ENCODE measurements at places on chromosomes 5 and 9.

GRCh38 chr9:130839132-130840111 is 4.4 kb downstream of the ABL1 start:
- DNase-seq = no peak

DNA sequence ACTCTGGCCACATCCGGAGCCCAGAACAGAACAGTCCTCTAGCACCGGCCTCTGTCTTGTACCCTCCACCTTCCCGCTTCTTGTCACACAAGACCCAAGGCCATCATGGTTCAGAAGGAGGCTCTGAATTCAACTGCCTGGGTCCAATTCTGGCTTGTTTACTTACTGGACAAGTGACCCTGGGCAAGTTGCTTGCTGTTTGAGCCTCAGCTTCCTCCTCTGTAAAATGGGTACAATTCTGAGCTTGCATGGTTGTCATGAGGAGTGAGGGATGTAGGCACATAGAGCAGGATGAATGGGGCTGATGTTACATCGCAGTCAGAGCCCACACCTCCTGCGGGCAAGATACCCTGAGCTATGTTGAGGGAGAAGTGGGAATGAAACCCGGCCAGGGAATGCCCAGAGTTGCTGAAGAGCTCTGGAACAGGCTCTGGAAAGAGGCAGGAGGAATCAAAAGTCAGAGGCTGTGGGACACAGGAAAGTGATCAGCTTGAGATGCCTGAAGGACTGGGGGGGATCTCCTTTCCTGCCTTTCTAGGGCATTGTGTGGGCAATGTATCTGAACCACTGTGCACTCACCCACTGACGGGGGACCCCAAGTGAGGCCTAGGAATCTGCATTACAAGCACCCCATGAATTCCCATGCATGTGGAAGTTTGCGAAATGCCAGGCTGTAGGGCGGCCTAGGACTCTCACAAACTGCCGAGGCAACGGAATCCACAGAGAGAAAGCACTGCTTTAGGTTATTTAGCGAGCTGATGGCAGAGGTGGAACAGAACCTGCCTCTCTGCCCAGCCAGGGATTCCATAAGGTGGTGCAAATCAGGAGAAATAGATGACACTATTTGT is 29.4 kb upstream of the IL17B start:
- DNase-seq = no peak

GRCh38 chr5:1125030-1125357 is 13.1 kb upstream of the SLC12A7 start:
- DNase-seq = no peak

DNA sequence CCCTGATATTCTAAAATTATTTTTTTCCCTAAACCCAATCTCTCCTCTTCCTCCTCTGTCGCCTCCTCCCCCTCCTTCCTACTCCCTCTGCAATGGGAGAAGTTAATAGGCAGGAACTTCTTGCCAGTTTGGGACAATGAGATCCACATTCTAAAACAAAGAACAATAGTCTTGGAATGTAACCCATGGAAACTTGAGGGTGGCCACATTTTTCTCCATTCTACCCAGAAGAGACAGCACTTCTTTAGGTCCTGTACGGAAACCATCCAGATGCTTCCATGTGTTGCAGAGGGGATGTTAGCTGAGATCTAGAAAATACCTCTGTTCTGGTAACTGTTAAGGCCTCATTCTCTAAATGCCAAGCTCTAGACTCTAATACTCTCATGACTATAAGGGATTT is 10.0 kb downstream of the SPARC start:
- DNase-seq = no peak

DNA sequence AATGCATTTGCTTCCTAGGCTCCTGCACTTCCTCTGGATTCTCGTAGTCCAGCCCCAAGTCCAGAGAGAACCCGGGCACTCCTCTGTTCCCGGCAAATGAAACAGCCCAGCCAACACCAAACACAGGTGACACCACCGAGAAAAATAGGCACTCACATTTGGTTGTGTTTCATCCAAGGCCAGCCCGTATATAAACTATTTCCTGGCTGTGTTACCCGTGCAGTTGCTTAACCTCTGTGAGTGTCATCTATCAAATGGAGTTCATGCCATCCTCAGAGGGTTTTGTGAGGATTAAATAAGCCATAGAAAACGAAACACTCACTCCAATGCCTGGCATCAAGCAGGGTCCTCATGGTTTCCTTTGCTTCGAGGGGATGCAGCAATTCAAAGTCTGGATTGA is 115.2 kb downstream of the BOD1 start:
- DNase-seq = no peak

DNA sequence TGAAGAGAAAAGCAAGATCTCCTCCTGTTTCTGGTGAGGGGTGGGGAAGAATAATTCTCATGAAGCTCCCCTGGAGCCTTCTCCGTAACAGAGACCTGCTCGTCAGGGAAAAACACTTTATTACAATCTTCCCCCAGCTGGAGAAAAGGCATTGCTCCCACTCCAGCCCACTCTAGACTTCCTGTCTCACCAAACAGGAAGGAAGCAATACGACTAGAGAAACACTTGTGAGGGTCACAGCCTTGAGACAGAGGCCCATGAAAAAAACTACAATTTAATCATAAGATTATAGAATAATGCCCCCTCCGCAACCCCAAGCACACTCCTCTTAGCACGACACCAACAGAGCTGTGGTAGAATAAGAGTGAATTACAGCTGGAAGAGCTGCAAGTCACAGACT is 197.2 kb upstream of the S1PR3 start:
- no peak for DNase-seq

- DNase-seq = no peak
Measured at GRCh38 chr5:40226906-40227305, 452.8 kb upstream of the PTGER4 start.

DNA sequence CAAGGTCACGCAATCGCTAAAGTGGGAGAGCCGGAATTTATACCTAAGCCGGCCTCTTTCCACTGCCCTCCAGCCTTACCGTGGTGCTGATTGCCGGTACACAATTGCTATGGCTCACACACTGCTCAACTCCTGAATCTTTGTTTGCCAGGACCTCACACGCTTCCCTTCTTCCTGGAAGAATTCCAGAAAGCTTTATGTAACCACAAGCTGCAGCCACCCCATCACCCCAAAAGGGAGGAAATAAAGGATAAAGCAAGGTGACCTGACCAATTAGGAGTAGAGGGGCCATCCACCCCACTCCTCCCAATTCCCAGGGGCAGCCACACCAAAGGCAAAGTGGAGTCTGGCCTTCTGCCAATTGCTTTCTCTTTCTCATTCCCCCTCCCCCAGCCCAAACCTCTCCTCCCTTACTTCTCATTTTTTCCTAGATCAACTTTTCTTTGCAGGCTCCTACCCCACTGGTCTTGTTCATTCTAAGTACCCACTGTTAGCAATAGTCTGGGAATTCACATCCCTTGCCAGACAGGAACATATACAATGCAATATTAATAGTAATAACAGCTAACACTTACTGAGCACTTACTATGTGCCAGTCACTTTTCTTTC is 18.0 kb upstream of the CDC23 start:
- DNase-seq = no peak

DNA sequence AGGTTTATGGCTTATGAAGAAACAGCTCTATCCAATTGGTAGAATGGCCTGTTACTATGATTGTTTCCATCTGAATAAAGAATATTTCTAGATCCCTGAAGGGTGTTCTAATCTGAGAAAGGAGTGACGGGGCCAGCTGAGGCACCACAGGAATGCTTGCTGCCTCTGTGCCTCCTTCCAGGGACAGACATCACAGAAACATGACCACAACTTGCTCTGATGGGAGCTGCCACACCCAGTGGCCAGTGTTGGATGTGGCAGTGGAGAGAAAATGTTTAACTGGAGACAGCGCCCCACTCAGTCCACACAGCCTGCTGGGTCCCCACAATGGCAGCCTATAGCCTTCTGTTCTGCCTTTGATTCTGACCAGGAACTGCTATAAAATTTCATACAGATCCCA is 38.6 kb upstream of the TESK1 start:
- no peak for DNase-seq

GRCh38 chr5:163172540-163173338 is 264.7 kb upstream of the CCNG1 start:
- DNase-seq = no peak

- no peak for DNase-seq
Measured at GRCh38 chr5:31161781-31162181, 31.7 kb upstream of the CDH6 start.

DNA sequence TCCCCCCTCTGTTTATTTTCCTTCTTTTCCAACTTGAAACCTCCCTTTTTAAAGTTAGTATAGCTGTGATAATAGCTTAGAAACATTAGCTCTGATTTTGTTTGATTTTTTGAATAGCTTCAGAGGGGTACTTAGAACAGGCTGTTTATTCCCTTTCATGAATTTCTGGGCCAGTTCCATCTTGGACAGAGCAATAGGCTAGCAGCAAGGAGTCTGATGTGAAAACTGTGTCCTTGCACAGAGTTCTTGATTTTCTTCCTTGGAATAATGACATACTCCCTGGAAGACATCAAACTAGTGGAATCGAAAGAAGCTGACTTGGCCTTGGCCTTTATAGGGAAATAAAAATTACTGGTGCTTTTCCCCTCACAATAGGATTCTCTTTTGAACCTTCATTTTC is 32.9 kb downstream of the NTRK2 start:
- DNase-seq = no peak

DNA sequence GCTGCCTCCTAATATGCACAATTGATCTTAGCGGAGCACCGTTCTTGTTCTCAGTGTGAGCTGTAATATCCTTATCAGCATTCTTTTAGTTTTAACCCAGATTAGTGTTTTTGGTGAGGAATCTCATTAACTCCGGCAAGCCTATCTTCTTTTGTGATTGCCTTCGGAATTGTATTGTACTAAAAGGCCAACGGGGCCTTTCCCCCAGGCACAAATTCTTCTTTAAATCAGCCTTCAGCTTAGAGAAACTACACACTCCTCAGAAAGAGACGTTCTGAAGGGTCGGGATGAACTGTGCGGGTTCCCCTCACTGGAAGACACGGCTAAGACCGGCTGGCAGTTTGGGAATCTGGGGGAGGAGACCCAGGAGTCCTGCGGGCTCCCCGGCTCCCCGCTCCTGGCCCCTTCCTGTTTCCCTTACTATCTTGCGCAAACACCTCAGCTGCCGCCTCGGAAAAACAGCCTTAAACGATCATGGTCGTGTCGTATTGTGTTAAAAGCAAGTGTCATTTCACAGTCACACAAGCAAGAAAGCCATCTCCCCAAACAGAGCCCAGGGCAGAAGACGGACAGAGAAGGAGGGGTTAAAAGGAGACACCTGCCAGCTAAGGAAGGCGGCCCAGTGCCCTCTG is 353.1 kb upstream of the IRX2 start:
- DNase-seq = no peak

GRCh38 chr9:16363073-16363781 is 507.2 kb downstream of the BNC2 start:
- no peak for DNase-seq

- no peak for DNase-seq
Measured at GRCh38 chr9:38044706-38045105, 24.3 kb downstream of the SHB start.

DNA sequence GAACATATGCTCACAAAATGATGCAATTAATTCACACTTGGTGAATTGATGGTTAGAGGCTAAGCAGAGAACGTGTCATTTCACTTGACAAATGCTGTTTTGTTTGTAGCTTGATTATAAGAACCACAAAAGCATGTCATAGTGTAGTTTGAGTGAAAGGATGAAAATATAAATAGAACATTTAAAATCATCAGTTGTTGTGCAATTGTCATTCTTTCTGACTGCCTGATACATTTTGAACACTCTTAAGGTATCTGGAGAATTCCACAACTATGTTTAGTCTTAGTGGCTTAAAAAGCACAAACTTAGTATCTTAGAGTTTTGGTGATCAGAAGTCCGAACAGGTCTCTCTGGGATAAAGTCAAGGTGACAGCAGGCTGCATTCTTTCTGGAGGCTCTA is 129.4 kb downstream of the BASP1 start:
- DNase-seq = no peak

- no peak for DNase-seq
Measured at GRCh38 chr5:122195802-122196394, 66.6 kb downstream of the ZNF474 start.

DNA sequence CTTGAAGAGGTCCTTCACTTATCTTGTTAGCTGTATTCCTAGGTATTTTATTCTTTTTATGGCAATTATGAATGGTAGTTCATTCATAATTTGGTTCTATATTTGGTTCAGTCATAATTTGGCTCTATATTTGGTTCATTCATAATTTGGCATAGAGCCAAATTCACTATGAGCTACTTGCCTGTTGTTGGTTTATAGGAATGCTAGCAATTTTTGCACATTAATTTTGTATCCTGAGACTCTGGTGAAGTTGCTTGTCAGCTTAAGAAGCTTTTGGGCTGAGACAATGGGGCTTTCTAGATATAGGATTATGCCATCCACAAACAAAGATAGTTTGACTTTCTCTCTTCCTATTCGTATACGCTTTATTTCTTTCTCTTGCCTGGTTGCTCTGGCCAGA is 142.2 kb downstream of the PLCXD3 start:
- DNase-seq = no peak

- no peak for DNase-seq
Measured at GRCh38 chr9:109035684-109036423, 22.6 kb upstream of the CTNNAL1 start.

DNA sequence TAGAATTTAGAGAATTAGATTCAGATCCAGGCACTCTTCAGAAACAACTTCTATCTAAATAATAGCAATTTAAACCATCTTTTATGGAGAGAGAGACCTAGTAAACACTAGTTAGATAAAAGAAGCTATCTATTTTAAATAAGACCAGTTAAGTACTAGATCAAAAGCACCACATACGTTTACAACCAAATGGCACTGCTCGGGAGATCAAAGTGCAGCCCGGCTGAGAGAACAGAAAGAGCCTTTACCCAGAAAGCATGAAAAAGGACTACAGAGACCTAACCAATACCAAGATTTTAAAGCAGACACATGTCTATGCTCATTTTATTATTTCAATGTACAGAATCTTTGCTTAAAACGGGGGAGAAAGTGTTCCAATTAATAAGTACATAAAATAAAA is 30.8 kb downstream of the LIX1 start:
- DNase-seq = no peak

DNA sequence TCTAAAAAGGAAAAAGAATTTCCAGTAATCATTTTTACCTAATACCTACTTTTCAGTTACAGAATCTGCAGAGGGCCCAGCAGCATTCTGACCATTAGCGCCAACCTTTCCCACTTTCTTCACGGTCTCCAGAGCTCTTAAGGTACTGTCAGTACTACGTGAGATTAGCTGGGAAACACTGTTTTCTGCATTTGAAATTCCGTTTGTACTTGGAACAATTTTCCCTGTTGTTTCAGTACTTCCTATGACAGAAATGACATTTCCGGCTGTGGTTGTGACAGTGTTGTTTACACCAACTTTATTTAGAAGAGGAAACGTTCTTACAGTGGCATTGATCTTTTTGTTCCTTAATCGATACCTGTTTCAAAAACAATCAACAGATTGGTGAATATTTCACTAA is 36.9 kb upstream of the PDCL start:
- no peak for DNase-seq

GRCh38 chr5:144487207-144487606 is 316.5 kb downstream of the KCTD16 start:
- DNase-seq = no peak

Data from CD4-positive, alpha-beta T cell treated with Interleukin-12 subunit alpha and Interleukin-12 subunit beta, for 1 hour (primary cell).